ENCODE measurements at places on chromosomes 5 and 9. TPM values are rescaled to one million over a fixed set of nuclear protein-coding genes. Genes with fewer than 3 reads are reported as not detected.

- DNase-seq, result no peak
Measured at GRCh38 chr9:20670395-20670794, 13.7 kb upstream of the FOCAD start.

GRCh38 chr9:136193891-136194279 lies 11.0 kb downstream of the LHX3 start:
- DNase-seq, result no peak

GRCh38 chr9:108196332-108197007 lies 659.3 kb downstream of the ACTL7B start:
- no peak for DNase-seq

GRCh38 chr9:124724415-124725067 lies 46.6 kb downstream of the NR6A1 start:
- no peak for DNase-seq

GPX3 gene
- 1,476 TPM for total RNA-seq

DNA sequence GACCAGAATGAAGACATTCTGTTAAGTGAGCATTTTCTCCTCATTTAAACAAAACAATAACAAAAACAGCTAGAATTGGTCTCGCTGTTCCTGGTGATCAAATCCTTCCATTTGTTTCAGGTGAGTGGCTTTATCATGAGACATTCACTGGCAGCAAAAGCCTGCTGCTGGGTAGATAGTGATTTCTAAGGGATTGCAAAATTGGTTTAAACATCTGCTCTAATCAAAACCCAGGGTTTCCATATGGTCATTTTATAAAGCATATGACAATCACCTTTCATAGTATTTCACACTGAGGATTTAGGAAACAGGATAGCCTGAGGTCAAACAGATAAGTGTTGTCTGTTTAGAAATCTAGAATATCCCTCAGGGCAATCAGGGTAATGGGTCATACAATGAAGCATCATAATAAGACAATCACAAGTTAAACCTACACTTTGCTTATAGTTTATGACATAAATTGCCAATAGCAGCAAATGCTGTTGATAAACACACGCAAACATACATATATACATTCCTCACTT lies 769.6 kb upstream of the C9orf72 start:
- no peak for DNase-seq

- DNase-seq, result no peak
Measured at GRCh38 chr5:29262339-29263123, 1931.0 kb upstream of the CDH6 start.

DNA sequence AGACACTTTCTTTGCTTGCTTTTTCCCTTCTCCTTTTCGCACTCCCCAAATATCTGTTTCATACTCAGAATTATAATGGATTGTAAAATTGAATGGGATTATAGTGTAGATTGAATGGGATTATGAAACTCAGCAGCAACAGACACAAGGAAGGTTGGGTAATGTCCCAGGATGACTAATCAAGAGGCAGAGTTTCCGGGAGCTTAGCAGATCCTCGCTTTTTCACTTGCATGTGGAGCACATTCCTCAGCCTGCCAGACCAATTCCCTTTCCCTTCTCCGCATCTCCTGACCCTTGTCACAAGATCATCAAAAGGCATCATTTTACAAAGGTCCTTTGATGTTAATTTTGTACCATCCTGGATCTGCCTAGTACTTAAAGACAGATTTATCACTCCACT lies 55.1 kb upstream of the SLC1A1 start:
- no peak for DNase-seq
